ENCODE measurements at places on chromosomes 3 and 15. TPM values are rescaled to one million over a fixed set of nuclear protein-coding genes. Genes with fewer than 3 reads are reported as not detected.

HEG1 gene
- 0.48 TPM for polyA plus RNA-seq

MORC1 gene
- polyA plus RNA-seq, result not detected

TERC gene
- polyA plus RNA-seq, result not detected

GOLGA8R gene
- polyA plus RNA-seq, result not detected

MLF1 gene
- 55.9 TPM for polyA plus RNA-seq

PTH1R gene
- not detected for polyA plus RNA-seq

CD276 gene
- polyA plus RNA-seq, result 70.4 TPM

DAZL gene
- 0.20 TPM for polyA plus RNA-seq

BUB1B gene
- polyA plus RNA-seq, result 50.0 TPM

IGDCC3 gene
- polyA plus RNA-seq, result 14.4 TPM

COPG1 gene
- polyA plus RNA-seq, result 75.0 TPM

CAMK1 gene
- polyA plus RNA-seq, result 18.7 TPM

NUTM1 gene
- not detected for polyA plus RNA-seq

RNF123 gene
- 27.4 TPM for polyA plus RNA-seq

TTLL13 gene
- polyA plus RNA-seq, result 0.33 TPM

PRR23B gene
- not detected for polyA plus RNA-seq

SLC22A14 gene
- 0.16 TPM for polyA plus RNA-seq

NBEAL2 gene
- polyA plus RNA-seq, result 3.0 TPM

TNK2 gene
- polyA plus RNA-seq, result 16.3 TPM

LRCH3 gene
- polyA plus RNA-seq, result 36.2 TPM

PCOLCE2 gene
- 29.2 TPM for polyA plus RNA-seq

ATP13A4 gene
- polyA plus RNA-seq, result 6.2 TPM

COL6A5 gene
- not detected for polyA plus RNA-seq

GPR156 gene
- polyA plus RNA-seq, result 0.22 TPM

PRR23C gene
- polyA plus RNA-seq, result not detected

PRICKLE2 gene
- polyA plus RNA-seq, result 8.7 TPM

MME gene
- polyA plus RNA-seq, result 0.54 TPM

PP2D1 gene
- not detected for polyA plus RNA-seq

NRROS gene
- not detected for polyA plus RNA-seq

PSMA4 gene
- polyA plus RNA-seq, result 357 TPM

FURIN gene
- 2.9 TPM for polyA plus RNA-seq

GUCA1C gene
- not detected for polyA plus RNA-seq

TCF12 gene
- polyA plus RNA-seq, result 46.1 TPM

GOLGA6L7 gene
- polyA plus RNA-seq, result not detected

FHIT gene
- not detected for polyA plus RNA-seq

DUOXA2 gene
- polyA plus RNA-seq, result not detected

MUSTN1 gene
- polyA plus RNA-seq, result not detected

CLDN18 gene
- polyA plus RNA-seq, result not detected

B3GNT5 gene
- 6.1 TPM for polyA plus RNA-seq
